ENCODE measurements at places on chromosomes 1 and 21.

DNA sequence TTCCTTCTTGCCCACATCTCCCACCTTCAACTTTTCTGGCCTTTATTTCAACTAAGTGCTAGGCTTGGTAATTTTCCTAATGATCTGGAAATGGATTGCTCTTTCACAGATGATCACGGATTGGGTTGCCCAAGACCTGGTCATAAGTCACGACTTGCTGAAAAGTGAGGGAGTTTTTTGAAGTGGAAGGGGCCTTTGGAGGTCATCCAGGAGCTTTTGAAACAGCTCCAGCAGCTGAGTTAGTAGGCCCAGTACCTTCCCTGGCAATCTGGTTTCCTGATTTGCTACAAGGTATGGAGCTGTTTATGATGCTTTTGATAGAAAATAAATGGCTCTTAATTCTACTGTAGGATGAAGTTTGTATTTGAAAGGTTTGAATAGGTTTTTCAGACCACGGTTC, 20.4 kb downstream of the GREM2 start:
- no peak for DNase-seq

GRCh38 chr1:29601021-29601420, 364.7 kb downstream of the PTPRU start:
- no peak for DNase-seq

- DNase-seq = peak; percentile 36
These were observed 117.1 kb downstream of the OSBPL9 start for GRCh38 chr1:51733793-51734522.

GRCh38 chr1:193283016-193283415, 96.6 kb upstream of the B3GALT2 start:
- no peak for DNase-seq

GRCh38 chr1:14365301-14365988, 233.0 kb upstream of the KAZN start:
- DNase-seq = no peak

- DNase-seq = no peak
These were observed 66.4 kb upstream of the TNFSF18 start for GRCh38 chr1:173117108-173117633.

GRCh38 chr1:26126321-26127084, 14.9 kb downstream of the PDIK1L start:
- DNase-seq = peak; percentile 14

GRCh38 chr1:173506437-173506836, 29.3 kb downstream of the PRDX6 start:
- peak; percentile 12 for DNase-seq

DNA sequence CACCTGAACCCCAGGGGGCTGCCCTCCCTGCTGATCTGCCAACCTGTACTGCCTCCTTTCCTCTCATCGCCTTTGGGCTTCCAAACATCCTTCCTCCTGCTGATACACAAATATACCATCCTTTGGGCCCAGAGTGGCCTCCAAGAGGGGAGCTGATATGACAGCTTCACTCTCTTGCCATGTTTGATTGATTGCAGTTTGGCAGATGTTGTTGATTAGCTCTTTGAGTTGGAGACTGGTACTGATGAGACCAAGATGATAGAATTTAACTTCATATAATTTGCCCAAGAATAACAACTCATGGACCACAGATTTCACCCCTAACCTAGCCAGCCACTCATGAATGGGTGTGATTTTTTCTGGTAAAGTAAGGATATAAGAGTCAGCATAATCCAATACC, 227.8 kb downstream of the HHAT start:
- no peak for DNase-seq

DNA sequence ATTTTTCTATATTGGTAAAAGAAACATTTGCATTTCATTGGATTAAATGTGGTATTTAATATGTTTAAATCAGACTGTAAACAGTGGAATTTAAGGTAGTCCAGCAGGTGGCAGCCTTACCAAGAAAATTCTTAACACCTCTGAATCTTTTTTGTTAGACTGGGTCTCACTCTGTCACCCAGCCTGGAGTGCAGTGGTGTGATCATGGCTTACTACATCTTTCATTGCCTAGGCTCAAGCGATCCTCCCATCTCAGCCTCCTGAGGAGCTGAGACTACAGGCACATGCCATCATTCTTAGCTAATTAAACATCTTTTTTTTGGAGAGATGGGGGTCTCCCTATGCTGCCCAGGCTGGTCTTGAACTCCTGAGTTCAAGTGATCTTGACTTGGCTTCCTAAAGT, 98.8 kb downstream of the RABGAP1L start:
- DNase-seq = peak; percentile 50

DNA sequence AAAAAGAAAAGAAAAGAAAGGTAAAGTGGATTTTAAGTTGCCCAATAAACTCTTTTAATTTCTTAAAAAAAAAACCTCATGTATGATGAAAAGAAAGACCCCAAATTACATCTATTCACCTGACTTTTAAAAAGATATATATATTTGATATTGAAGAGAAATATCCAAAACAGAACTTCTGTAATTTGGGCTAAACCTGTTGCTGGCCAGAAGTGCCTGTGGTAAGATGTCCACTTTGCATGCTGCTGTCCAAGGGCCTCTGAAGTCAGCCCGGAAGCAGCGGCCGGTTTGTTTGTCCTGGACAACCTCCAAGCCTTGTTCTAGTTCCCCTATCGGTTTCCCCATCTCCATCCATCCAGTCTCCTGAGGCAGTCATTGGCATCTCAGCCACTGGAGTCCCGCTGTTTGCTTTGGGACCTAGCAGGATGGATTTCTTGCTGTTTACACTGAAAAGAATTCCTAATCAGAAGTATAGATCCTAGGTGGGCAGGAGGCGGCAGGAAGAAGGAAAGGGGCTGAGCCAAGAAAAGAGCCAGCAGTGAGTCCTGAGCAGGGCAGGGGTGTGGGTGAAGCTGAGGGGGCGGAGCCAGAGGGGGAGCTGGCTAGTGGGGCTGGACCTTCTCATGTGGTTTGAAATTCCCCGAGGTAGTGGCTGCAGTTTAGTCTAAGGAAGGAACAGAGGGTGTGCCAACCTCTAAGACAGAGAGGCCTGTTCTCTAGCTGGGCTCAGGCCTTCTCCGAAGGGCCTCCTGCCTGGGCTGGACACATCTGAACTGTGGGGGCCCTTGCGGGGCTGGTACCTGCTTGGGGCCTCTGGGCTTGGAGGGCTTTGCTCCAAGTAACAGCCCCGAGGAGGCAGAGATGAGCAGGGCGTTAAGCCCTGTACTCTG, 3.3 kb downstream of the NCMAP start:
- peak; percentile 25 for DNase-seq

GRCh38 chr1:31434101-31434871, 21.3 kb downstream of the SERINC2 start:
- no peak for DNase-seq

GRCh38 chr1:75999034-75999433, 66.8 kb upstream of the ASB17 start:
- DNase-seq = no peak

DNA sequence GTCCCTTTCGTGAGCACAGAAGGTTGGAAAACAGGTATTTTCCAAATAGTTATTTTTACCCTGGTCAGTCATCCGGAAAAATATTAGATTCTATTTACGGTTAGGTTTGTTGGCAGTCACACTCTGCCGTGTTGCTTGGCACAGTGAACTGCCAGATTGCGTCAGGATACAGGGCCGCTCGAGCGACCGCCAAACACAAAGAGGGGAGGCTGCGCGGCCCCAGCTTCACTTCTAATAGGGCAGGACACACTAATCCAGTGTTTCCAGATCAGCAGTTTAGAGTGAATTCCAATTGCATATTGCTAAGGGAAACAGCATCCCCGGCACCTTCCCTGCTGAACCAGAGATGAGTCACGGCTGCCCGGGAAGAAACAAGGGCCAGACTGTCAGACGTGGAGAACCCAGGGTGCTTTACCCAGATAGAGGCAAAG, 22.9 kb downstream of the UMODL1 start:
- DNase-seq = no peak

GRCh38 chr21:42309753-42310213, 5.4 kb downstream of the TFF3 start:
- peak; percentile 65 for DNase-seq

DNA sequence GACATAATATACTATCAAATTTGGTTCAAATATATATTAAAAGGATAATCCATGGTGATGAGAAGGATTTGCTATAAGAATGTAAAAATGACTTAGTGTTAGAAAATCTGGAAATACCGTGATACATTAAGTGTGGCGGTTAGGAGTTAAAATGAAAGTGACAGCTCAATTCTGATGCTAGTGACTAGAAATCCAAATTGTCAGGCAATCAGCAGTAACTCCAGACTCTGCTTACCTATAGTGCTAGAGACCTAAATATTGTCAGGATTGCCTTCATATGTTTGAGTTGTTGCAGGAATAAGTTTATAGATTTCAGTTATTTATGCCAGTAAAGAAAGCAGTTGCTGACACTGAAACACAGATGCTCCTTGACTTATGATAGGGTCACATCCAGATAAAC, 737.4 kb downstream of the MRPL39 start:
- DNase-seq = no peak

- peak; percentile 88 for DNase-seq
These were observed 9.9 kb downstream of the PLOD1 start for GRCh38 chr1:11944358-11944931.

DNA sequence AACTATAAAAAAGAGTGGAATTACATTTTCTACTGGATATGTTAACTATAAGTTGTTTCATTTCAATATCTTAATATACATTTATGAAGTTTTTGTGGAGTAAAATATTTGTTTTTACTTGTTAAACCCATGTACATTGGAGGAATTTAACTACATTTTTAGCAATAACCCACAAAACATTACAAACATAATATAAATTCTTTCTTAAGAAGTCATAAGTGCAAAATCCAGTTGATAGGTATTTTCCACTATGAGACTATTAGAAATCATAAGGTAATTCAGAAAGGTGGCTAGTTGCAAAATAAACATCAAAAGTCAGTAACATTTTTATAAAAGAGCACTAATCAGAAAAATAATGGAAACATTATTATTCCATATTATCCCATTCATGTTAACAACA, 73.9 kb upstream of the RRP15 start:
- no peak for DNase-seq

DNA sequence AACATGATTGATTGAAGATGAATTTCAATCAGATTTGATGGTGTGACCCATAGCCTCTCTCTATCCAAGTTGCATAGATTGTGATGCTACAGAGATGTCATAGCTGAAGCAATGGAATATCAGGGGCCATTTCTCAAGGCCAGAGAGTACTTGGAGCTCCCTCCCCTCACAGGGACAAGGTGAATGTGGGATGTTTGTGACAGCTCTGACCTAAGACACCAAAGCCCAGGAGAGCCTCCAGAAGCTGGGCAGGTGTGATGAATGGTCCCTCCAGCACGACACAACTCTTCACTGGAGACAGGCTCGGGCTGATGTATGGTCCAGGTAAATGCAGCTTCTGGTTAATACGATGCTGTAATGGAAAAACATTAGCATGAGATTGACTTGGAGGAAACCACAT, 101.0 kb upstream of the ZC3H12A start:
- no peak for DNase-seq

GRCh38 chr1:66273656-66274055, 260.3 kb upstream of the SGIP1 start:
- DNase-seq = no peak

DNA sequence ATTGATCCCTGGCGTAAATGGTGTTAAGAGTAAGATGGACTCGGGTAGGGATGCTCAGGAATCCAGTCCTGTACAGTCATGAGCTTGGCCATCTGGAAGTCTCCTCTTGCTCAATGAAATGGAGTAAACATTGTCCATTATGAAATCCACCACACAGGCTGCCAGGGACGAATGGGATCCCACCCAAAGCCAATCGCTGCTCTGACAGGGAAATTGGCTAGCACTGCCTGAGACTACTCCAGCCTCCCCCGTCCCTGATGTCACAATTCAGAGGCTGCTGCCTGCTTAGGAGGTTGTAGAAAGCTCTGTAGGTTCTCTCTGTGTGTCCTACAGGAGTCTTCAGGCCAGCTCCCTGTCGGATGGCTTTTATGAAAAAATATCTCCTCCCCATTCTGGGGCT, at the start of gene HSD11B1:
Gene HSD11B1, plus strand, starts transcription at position 263 of the 400 bp plus-strand sequence. Its CDS starts 97 bp downstream, at position 360.
- DNase-seq = no peak

DNA sequence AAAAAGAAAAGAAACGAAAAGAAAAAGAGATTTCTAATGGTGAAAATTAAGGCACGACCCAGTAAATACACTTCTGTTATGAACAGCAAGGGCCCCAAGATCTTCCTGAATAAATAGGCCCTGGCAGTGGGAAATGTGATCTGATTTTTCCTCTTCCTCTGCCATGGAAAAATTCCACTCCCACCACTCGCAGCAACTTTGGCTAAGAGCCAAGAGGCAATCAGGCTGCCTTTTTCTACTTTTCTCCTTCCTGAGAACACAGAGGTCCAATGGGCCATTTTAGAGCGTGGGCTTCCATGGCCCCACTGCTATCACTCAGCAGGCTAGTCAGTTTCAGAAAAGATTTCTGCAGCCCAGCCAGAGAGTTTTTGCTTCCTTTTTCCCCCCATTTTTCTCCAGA, 33.7 kb upstream of the AK4 start:
- peak; percentile 52 for DNase-seq

DNA sequence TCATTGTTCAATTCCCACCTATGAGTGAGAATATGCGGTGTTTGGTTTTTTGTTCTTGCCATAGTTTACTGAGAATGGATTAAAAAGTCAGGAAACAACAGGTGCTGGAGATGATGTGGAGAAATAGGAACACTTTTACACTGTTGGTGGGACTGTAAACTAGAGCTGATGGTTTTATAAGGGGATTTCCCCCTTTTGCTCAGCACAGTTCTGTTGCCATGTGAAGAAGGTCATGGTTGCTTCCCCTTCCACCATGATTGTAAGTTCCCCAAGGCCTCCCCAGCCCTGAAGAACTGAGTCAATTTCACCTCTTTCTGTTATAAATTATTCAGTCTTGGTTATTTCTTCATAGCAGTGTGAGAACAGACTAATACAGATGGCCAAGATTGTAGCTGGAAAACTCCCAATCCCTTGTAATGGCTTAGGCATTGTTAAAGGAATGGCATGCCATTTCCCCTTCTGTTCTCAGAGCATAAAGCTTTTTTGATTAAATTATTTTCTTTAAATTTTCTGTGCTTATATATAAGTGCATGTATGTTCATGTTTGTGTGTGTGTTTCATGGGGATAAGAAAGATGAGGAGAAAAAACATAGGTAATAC, 144.8 kb downstream of the BACH1 start:
- no peak for DNase-seq

- DNase-seq = no peak
These were observed 107.2 kb downstream of the ROR1 start for GRCh38 chr1:63880958-63881576.

DNA sequence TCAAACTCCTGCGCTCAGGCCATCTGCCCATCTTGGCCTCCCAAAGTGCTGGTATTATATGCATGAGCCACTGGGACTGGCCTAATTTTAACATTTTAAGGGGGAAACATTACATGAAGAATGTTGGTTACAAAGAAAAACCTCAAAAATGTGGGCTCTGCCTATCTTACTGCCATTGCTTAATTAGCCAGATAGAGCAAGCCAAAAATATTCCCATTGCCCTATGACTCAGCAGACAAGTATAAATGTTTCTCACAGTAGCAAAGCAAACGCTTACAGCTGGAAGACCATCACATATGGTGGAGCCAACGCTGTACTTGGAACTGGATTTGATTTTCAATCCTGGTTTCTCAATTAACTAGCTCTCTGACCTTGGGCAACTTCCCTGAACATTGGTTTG, 502.0 kb downstream of the SMYD3 start:
- no peak for DNase-seq

All from NCI-H2081 (cell line).